ENCODE measurements at places on chromosomes 11 and 22.

GRCh38 chr11:1845561-1846452 is 7.0 kb downstream of the TNNI2 start:
- no peak for DNase-seq

GRCh38 chr22:49469896-49470740 is 357.6 kb downstream of the BRD1 start:
- DNase-seq: no peak

DNA sequence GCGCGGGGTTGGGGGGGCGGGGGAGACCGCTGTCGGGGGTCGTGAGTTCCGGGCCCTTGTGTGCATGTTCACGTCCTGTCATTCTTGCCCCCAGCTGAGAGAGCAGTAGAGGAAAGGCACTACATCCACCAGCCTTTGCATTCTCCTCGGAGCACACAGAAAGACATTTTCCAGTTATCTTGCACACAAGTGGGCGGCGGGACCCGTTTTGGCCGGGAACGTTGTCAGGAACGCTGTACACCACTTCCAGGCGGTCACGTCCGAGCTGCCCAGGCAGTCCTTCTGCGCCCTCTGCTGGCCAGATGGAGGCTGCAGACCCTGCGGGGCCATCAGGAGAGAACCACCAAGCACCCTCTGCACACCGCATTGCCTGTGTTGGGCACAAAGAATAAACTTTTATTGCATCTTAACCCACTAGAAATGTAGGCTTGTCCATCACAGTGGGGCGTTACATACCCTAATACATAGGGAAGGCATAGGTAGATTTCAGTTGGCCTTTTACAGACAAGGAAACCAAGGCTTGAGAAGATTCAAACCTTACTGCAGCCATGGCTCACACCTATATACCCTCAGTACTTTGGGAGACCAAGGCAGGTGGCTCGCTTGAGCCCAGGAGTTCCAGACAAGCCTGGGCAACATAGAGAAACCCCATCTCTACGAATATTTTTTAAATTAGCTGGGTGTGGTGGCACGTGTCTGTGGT is 2.8 kb upstream of the CDKN1C start:
- DNase-seq: peak; percentile 81

DNA sequence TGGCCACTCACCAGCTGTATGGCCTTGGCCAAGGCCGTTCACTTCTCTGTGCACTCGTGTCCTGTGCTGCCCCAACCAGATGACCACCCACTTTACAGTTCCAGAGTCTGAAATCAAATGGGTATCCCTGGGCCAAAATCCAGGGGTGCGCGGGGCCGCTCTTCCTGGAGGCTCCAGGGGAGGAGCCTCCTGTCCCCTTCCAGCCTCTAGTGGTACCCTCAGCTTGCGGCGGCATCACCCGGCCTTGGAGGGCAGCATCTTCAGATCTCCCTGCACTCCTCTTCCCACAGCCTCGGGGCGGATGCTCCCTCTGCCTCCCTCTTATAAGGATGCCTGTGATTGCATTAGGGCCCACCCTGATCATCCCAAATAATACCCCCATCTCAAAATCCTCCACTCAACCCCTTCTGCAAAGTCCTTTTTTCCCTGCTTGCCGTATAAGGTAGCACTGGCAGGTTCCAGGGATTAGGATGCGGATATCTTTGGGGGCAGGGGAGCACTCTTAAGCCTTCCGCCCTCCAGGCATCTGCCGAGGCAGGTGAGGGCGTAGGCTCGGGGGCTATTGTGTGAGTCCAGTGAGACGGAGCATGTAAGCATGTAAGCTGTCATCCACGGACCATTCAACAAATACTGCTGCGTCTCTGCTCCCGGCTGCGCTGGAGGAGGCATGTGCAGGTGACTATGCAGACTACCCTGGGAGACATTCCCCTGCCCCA is 24.4 kb upstream of the SHISAL1 start:
- DNase-seq: no peak

DNA sequence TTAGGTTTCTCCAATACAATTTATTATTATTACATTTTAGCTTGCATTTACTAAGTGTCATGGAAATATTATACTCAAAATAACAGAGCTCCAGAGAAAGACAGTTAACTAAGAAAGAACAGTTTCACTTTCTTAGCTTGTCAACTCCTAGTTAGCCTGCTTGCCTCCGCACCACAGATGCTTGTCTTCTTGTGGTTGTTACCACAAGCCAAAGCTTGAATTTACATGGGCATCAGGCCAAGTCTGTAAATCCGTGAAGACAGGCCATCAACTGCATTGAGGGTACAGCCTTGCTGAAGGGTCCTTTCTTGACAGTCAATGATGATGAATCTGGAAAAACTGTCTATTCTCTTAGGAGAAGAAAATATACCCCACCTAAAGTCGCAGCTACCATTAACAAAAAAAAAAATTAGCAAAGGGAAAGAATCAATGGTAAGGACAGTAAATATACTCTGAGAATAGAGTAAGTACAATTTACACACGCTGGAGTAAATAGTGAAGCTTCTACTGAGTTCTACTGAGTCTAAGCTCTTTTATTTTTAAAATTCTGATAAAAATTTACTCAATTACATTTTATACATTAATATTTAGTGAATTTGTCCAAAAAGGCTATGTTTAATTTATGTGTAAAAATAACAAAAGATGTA is 15.6 kb upstream of the DENND5A start:
- no peak for DNase-seq

DNA sequence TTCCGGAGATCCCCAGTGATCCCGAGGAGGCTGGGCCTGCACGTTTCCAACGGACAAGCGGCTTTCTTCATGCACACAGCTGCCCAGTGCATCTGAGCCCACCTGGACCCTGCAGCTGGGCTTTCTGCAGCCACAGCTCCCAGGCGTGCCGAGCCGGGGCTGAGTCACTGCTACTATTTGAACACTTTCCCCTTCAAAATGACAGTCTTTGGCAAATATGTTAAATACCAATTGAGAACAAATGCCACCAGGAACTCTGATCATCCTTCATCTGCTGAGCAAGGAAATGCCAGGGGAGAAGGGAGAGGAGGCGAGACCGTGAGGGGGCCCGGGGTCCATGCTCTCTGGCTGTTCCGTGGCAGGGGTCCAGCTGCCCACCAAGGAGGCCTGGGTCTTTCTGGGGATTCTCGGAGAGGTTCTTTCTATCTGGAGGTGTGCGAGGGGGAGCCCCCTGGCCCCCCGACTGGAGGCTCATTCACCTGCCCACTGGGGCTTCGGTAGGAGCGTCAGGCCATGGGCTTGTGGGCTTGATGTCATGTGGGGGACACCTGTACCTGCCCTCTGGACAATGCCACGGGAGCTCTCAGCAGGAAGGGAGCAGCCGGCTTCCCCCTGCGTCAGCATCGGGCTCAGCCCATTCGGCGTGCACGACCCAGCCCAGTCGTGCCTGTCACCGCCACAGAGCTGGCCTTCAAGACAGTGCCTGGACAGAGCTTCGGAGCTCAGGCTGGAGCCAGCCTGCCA is 159.6 kb downstream of the CTTN start:
- no peak for DNase-seq

DNA sequence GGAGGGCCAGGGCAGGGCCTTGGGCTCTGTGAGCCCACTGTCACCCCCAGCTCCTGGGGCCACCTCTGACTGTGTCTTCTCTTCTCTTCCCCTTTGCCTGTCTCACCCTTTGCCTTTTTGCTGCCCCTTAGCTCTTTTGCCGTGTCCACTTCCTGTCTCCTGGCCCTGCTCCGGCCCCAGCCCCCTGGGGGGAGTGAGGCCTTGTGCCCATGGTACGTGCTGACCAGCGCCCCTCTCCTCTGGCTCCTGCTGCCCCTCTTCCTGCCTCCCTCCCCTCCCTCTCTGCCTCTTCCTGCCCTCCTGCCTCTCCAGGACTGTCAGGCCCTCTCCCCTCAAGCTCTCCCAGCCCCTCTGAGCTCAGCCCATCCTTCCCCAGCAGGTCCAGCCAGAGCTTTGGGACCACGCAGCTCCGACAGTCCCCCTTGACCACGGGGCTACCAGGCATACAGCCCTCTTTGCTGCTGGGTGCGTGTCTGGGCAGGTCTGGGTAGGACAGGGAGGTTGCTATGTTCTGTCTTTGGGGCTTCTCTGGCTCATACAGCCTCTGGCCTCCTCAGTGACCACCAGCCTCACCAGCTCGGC is 11.7 kb downstream of the TMEM258 start:
- DNase-seq: no peak

DNA sequence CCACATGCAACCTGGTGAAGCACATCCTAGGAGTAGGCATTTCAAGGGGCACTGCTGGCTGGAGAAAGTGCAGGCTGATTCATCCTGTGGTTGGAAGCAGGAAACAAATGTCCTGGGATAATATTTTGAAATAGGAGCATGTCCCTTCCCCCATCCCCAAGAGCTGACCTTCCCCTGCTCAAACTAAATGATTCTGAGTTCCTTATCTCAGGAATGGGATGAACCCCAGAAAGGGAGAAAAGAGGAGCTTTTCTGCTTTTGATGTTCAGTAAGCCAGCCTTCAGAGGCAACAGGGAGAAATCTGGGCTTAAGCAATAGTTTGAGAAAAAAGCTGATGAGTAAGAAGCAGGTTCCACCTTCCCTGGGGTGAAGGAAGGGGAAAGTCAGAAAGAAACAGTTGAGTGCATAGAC is 19.5 kb upstream of the SPON1 start:
- no peak for DNase-seq

Measured in memory B cell (primary cell).